Esophagus muscularis mucosa (tissue), 4 donors: ENCODE measurements at places on chromosomes 4 and X. TPM values are rescaled to one million over a fixed set of nuclear protein-coding genes. Genes with fewer than 3 reads are reported as not detected.

Gene STK32B
- 1.9 TPM for total RNA-seq

Gene EVC
- 46.1 TPM for total RNA-seq

Gene HSD17B13
- total RNA-seq = 0.80 TPM

Gene KLHL4
- total RNA-seq = 2.5 TPM

Gene EDNRA
- 4.6 TPM for total RNA-seq

Gene GLRA3
- total RNA-seq = under 0.01 TPM

Gene TCEAL2
- 20.8 TPM for total RNA-seq

Gene SMIM10
- total RNA-seq = 11.8 TPM

Gene CLNK
- total RNA-seq = not detected

Gene CBLL2
- total RNA-seq = not detected

Gene JAKMIP1
- total RNA-seq = 0.57 TPM

Gene SULT1E1
- not detected for total RNA-seq

Gene TRIM60
- not detected for total RNA-seq

Gene FREM3
- not detected for total RNA-seq

Gene NXF3
- total RNA-seq = 0.91 TPM

Gene MAGEE2
- total RNA-seq = not detected

Gene HTN1
- total RNA-seq = not detected

Gene RAB40A
- total RNA-seq = 9.4 TPM

Gene TRIM61
- total RNA-seq = not detected

Gene GALNTL6
- 0.33 TPM for total RNA-seq

Gene ANOS1
- 2.7 TPM for total RNA-seq

Gene KANTR
- total RNA-seq = 17.4 TPM

Gene PABPC1L2A
- total RNA-seq = not detected

Gene H2BW2
- total RNA-seq = not detected

Gene GAGE2A
- total RNA-seq = not detected

Gene CYBB
- 13.3 TPM for total RNA-seq

Gene MSX1
- total RNA-seq = 5.5 TPM

Gene PIR
- total RNA-seq = 17.2 TPM

Gene FAM241A
- total RNA-seq = 5.0 TPM

Gene USP17L27
- total RNA-seq = not detected

Gene SPARCL1
- 1,380 TPM for total RNA-seq

Gene SLC6A14
- total RNA-seq = not detected

Gene SLC16A2
- 7.3 TPM for total RNA-seq

Gene CFP
- total RNA-seq = 16.1 TPM
